ENCODE measurements at places on chromosomes 2 and 18.

- DNase-seq, result no peak
Measured at GRCh38 chr18:79397830-79398761, 2.4 kb downstream of the NFATC1 start.

DNA sequence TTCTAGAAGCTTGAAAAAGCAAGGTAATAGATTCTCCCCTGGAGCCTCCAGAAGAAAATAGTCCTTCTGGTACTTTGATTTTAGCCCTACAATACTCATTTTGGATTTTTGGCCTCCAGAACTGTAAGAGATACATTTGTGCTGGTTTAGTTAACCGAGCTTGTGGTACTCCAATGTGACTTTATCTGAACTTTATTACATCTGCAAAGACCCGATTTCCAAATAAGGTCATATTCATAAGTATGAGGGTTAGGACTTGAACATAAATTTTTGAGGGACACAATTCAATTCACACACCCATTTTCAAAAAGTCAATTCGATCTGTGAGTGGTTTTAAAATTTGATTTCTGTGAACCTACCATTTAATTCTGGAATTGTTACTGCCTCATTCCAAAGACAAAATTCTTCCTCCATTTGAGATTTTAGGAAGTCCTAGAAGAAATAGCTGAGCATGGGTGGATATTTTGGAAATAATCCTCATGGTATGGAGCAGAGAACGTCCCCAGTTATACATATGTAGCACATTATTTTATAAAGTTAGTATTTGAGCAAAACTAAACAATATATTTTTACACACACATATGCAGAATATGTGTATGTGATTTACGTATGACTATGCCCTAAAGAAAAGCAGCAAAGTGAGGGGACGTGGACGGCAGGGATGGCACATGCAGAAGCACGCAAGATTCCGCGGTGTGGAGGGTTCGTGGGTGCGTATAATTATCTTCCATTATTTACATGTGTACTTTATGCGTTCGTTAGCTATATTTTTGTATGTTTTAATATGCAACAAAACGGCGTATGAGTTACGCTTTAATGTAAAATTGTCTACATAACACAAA lies 905 bp upstream of the NUP35 start:
- DNase-seq, result no peak

DNA sequence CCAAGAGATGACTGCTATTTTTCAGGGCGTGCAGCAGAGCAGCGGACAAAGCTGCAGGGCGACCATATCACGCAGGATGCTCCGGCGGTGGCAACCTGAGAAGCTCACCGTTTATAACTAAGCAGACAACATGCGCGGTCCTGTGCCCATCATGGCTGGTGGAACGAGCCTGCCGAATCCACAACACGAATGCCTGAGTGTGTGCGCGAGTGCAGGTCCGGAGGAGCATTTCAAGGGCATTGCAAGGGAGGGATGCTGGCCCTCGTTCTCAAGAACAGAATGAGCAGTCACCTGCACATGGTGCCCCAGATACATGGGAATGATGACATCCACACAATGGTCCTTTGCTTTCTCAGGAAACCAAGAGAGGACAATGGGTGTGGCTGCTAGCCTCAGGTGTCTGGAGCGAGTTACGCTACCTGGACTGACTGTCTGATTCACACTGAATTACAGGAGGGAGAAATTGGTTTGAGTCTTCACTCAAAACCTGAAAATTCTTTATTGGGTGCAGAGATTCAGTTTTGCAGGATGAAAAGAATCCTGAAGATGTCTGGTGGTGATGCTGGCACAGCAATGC lies 39.8 kb downstream of the TBC1D8 start:
- DNase-seq, result no peak

GRCh38 chr2:180656455-180656847 lies 324.0 kb upstream of the UBE2E3 start:
- peak; percentile 20 for DNase-seq

- DNase-seq, result no peak
Measured at GRCh38 chr18:27762054-27762453, 414.9 kb downstream of the CDH2 start.

GRCh38 chr2:16247326-16248122 lies 307.2 kb downstream of the MYCN start:
- no peak for DNase-seq

DNA sequence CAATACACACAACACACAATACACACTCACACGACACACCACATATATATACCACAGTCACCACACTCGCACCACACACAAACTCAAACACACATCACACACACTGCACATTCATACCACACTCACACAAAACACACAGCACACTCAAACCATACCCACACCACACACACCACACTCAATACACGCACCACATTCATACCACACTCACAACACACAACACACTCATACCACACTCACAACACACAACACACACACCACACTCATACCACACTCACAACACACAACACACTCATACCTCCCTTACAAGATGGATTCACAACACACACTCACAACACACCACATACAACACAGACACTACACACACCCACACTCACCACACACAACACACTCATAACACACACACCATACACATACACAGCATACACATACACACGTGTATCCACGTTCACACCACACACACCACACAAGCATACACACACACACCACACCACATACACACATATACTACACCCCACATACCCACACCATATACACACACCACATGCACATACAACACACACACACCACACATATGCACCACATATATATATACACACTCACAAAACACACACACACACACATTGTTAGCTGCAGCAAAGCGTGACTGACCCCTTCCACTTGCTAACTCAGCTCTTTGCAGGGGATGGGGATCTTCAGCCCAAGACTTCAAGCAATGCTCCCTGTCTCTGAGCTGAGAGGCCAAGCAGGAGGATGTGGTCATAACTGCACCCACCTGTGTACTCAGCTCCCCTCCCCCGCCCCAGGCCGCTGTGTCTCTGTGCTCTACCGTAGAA lies 59.0 kb downstream of the SDC1 start:
- no peak for DNase-seq

Data from HepG2 (cell line).